Activated CD8-positive, alpha-beta T cell treated with anti-CD3 and anti-CD28 coated beads, Interleukin-2, amount 10 ng/mL, durations not matched to agents 7 days and 5 days (primary cell): ENCODE measurements at places on chromosomes 4 and X.

DNA sequence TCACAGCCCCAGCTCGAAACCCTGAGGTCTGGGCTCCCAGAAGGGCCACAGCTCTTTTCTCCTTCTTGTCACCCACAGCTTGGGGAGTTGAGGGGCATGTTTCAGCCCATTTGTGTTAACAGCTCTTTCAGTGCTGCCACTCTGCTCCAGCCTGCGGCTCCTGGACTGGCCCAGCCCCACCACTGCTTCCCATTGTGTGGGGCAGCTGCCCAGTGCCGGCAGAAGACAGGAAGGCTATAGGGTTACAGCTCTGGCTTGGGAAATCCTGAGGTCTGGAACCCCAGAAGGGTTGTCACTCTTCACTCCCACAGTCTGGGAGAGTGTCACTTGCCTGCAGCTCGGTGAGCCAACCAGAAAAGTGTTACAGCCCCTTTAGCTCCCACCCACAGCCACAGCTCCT lies 7.0 kb upstream of the HNRNPD start:
- no peak for DNase-seq
- H3K4me3 ChIP-seq = no peak overlapping the region
- H3K4me1 ChIP-seq = peaks cover 15% of the 10 kb centered on the region
- H3K27me3 ChIP-seq = peaks cover 6% of the 10 kb centered on the region
- H3K27ac ChIP-seq = no peak overlapping the region

GRCh38 chr4:81003597-81004111 lies 26.9 kb upstream of the BMP3 start:
- H3K27ac ChIP-seq = no peak overlapping the region
- peaks cover 7% of the 10 kb centered on the region for H3K27me3 ChIP-seq
- no peak for DNase-seq
- no peaks in the 10 kb centered on the region for H3K36me3 ChIP-seq
- H3K4me3 ChIP-seq = no peak overlapping the region

DNA sequence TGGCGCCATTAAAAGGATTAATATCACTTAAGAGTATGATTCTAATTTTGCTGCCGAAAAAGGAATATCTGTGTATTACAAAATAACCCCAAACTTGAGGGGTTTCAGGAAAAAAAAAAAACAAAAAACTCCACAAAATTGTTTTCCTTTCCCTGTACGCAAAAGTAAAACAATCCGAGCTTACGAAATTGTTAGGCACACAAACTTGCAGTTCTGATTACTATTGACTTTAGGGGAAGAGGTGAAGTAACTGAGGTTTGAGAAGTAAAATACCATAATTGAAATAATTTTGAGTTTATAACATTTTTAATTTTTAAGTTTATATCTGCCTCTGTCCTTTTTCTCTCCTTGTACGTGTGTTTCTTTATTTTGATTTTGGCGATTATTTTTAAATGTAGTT lies 64.8 kb downstream of the USP9X start:
- no peak overlapping the region for H3K27ac ChIP-seq
- H3K4me3 ChIP-seq = no peak overlapping the region
- peaks cover 9% of the 10 kb centered on the region for H3K4me1 ChIP-seq
- H3K36me3 ChIP-seq = peaks cover 23% of the 10 kb centered on the region

- no peak for DNase-seq
- no peaks in the 10 kb centered on the region for H3K27me3 ChIP-seq
- H3K4me3 ChIP-seq = no peak overlapping the region
- no peaks in the 10 kb centered on the region for H3K36me3 ChIP-seq
- H3K27ac ChIP-seq = no peak overlapping the region
These were observed 166.1 kb downstream of the EFNB1 start for GRCh38 chrX:68994891-68995255.

GRCh38 chrX:71908387-71908786 lies 2.3 kb upstream of the NHSL2 start:
- no peaks in the 10 kb centered on the region for H3K36me3 ChIP-seq
- H3K4me3 ChIP-seq = no peak overlapping the region
- H3K27ac ChIP-seq = no peak overlapping the region
- H3K27me3 ChIP-seq = peaks cover 40% of the 10 kb centered on the region
- DNase-seq = no peak
- H3K4me1 ChIP-seq = no peaks in the 10 kb centered on the region
